CD14-positive monocyte (primary cell): ENCODE measurements at places on chromosomes 1 and 21. TPM values are rescaled to one million over a fixed set of nuclear protein-coding genes. Genes with fewer than 3 reads are reported as not detected.

The CYP4X1 gene
- not detected in 2 replicates for polyA plus RNA-seq

- H3K27me3 ChIP-seq: no peaks in the 10 kb centered on the region
- no peak for DNase-seq
- H3K27ac ChIP-seq: peak overlapping the region; percentile 65
- no peak overlapping the region for H3K4me3 ChIP-seq
- peaks cover 19% of the 10 kb centered on the region for H3K4me1 ChIP-seq
These were observed 5.4 kb upstream of the TOE1 start for GRCh38 chr1:45334308-45335245.

GRCh38 chr1:15283526-15283925 lies 36.5 kb downstream of the FHAD1 start:
- no peak for DNase-seq
- H3K36me3 ChIP-seq: no peaks in the 10 kb centered on the region
- H3K27ac ChIP-seq: no peak overlapping the region
- no peaks in the 10 kb centered on the region for H3K27me3 ChIP-seq
- no peak overlapping the region for H3K4me3 ChIP-seq
- no peaks in the 10 kb centered on the region for H3K4me1 ChIP-seq

GRCh38 chr21:15742694-15743093 lies 12.9 kb downstream of the USP25 start:
- peaks cover 15% of the 10 kb centered on the region for H3K36me3 ChIP-seq
- DNase-seq: no peak
- peak overlapping the region; percentile 6 for H3K27ac ChIP-seq
- peaks cover 14% of the 10 kb centered on the region for H3K4me1 ChIP-seq

The GPR61 gene
- polyA plus RNA-seq: not detected

The MYBPH gene
- 0.04 and 0.17 TPM in 2 replicates for polyA plus RNA-seq

DNA sequence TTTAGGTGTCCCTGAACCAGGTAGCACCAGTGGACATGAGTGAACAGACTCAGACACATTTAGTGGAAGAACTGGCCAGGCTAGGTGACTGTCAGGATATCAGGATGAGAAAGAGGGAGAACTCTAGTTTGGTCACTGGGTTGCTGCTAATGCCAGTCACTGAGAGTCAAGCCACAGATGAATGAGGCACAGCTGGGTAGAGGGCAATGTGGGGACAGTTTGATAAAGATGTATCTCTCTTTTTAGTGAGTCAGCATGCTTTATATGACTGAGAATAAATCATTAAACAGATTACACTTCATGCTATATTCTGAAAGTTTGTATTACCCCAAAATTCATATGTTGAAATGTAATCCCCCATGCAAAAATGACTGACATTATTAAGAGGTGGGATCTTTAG lies 87.1 kb downstream of the SELENOF start:
- H3K4me1 ChIP-seq: no peaks in the 10 kb centered on the region
- no peaks in the 10 kb centered on the region for H3K36me3 ChIP-seq
- H3K27ac ChIP-seq: no peak overlapping the region
- no peak overlapping the region for H3K4me3 ChIP-seq
- no peaks in the 10 kb centered on the region for H3K27me3 ChIP-seq

The NUP210L gene
- polyA plus RNA-seq: 0.03 TPM in 1 of 2 replicates, not detected in the other

GRCh38 chr21:36156815-36157670 lies at the start of gene DOP1B:
DOP1B (plus strand) TSS chr21:36156824; CDS start chr21:36164734, 7,910 bp downstream.
- DNase-seq: no peak
- H3K4me1 ChIP-seq: peaks cover 46% of the 10 kb centered on the region
- H3K4me3 ChIP-seq: peak within 1 kb of the TSS; percentile 90
- peaks cover 9% of the 10 kb centered on the region for H3K36me3 ChIP-seq

The SRRM1 gene
- polyA plus RNA-seq: 53.3 and 75.9 TPM in 2 replicates

- no peaks in the 10 kb centered on the region for H3K4me1 ChIP-seq
- no peak for DNase-seq
- H3K27ac ChIP-seq: no peak overlapping the region
- no peak overlapping the region for H3K4me3 ChIP-seq
These were observed 13.1 kb downstream of the CDCA8 start for GRCh38 chr1:37705399-37705798.

The C8A gene
- not detected for polyA plus RNA-seq

- H3K4me1 ChIP-seq: no peaks in the 10 kb centered on the region
- H3K36me3 ChIP-seq: no peaks in the 10 kb centered on the region
- no peak overlapping the region for H3K27ac ChIP-seq
- no peaks in the 10 kb centered on the region for H3K27me3 ChIP-seq
- H3K4me3 ChIP-seq: no peak overlapping the region
These were observed 62.3 kb downstream of the COL18A1 start for GRCh38 chr21:45467221-45467779.

DNA sequence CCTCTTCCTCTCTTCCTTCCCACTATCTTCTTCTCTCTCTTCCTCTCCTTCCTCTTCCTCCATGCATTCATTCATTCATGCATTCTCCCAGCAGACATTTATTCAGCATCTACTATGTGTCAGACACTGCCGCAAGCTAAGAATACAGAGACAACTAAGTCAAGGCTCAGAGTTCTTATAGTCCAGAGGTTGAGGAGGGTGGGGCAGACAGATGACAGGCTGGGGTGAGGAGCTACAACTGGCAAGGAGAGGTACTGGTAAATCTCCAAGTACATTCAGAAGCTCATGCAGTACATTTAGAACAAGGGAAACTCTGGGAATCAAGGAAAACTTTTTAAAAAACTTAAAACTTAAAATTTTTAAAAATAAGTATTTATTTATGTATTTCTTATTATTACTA lies 56.4 kb upstream of the FMOD start:
- peaks cover 57% of the 10 kb centered on the region for H3K4me1 ChIP-seq
- no peak for DNase-seq
- H3K27me3 ChIP-seq: no peaks in the 10 kb centered on the region

GRCh38 chr1:164361927-164362326 lies 197.1 kb upstream of the PBX1 start:
- no peak for DNase-seq
- no peak overlapping the region for H3K4me3 ChIP-seq

GRCh38 chr1:189336115-189337100 lies 1141.3 kb downstream of the BRINP3 start:
- no peaks in the 10 kb centered on the region for H3K4me1 ChIP-seq
- H3K27me3 ChIP-seq: no peaks in the 10 kb centered on the region
- H3K4me3 ChIP-seq: no peak overlapping the region
- no peak overlapping the region for H3K27ac ChIP-seq
- peak; percentile 2 for DNase-seq

The TMIGD3 gene
- polyA plus RNA-seq: 3.1 TPM

DNA sequence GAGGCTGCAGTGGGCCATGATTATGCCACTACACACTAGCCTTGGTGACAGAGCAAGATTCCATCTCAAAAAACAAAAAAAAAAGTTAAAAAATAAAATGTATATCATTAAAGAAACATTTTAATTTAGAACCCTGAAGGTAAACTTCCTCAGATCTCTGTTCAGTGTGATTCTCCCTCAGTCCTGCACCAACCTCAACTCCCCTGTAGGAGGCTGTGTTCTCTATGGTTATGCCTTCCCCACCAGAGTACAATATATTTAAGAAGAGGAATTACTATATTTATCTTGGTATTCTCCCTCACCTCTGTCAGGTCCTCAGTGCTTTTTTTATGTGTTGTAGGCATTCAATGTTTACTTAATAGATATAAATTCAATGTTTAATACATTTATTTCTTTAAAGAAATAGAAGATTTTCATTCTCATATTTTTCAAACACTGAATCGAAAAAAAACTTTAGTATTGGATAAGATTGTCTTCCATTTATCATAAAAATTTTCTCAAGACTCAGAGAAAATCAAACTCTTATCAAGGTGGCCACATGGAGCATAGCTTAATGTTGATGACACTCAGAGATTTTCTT lies 4.8 kb upstream of the LRRC8B start:
- H3K4me3 ChIP-seq: no peak overlapping the region
- no peaks in the 10 kb centered on the region for H3K36me3 ChIP-seq
- no peaks in the 10 kb centered on the region for H3K27me3 ChIP-seq

- no peak overlapping the region for H3K4me3 ChIP-seq
- no peak for DNase-seq
- peaks cover 26% of the 10 kb centered on the region for H3K27me3 ChIP-seq
- H3K36me3 ChIP-seq: no peaks in the 10 kb centered on the region
These were observed 17.1 kb upstream of the HDAC1 start for GRCh38 chr1:32274646-32275340.

DNA sequence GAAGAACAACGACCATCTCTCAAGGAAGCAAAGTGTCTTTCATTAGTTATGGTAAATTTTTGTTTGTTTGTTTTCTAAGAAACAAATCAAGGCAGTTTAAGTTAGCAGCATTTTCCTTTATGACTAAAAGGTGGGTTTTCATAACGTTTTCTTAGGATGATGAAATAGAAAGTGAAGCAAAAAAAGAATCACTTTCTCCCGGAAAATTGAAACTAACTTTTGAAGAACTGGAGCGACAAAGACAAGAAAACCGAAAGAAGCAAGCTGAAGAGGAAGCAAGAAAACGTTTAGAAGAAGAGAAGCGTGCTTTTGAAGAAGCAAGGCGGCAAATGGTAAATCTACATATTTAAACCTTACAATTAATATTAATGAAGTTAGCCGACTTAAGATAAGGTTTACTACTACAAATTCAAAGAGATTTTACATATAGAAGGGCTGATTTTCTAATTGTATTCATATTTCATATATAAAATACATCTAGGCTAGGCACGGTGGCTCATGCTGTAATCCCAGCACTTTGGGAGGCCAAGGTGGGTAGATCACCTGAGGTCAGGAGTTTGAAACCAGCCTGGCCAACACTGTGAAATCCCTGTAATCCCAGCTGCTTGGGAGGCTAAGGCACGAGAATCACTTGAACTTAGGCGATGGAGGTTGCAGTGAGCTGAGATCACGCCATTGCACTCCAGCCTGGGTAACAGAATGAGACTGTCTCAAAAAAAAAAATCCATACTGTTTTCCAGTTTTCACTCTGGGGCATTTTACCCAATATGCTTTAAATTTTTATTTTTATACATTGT lies 38.3 kb downstream of the NEXN start:
- H3K27ac ChIP-seq: peak overlapping the region; percentile 49
- H3K4me3 ChIP-seq: peak overlapping the region; percentile 58
- H3K27me3 ChIP-seq: no peaks in the 10 kb centered on the region

The PLEKHA6 gene
- polyA plus RNA-seq: not detected

DNA sequence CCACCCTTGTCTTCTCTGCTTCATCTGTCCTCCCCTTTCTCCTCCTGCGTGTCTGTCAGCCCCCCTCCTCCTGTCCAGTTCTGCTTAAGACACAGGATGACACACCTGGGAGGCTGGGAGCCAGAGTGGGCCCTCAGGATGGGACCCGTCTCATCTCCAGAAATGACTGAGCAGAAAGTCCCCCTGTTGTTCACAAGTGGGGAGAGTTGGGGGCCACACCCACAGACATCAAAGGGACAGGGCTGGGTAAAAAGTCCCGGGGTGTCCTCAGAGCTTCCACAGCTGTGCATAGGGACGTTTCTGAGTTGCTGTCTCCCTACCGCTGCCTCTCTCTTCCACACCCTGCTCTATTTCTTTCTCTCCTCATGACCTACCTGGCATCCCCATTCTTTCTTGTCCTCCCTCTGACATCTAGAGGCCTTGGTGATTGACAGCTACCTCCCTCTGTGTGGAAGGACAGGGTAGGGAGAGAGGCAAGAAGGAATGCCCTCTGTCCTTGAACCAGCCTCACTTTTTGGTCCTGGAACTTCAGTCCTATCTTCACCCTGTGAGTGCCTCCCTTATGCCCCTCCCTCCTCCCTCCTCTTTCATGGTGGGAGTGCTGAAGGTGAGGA lies 19.5 kb upstream of the SH2D2A start:
- H3K36me3 ChIP-seq: no peaks in the 10 kb centered on the region
- H3K4me3 ChIP-seq: no peak overlapping the region
- no peaks in the 10 kb centered on the region for H3K4me1 ChIP-seq
- peaks cover 27% of the 10 kb centered on the region for H3K27me3 ChIP-seq
- DNase-seq: no peak

DNA sequence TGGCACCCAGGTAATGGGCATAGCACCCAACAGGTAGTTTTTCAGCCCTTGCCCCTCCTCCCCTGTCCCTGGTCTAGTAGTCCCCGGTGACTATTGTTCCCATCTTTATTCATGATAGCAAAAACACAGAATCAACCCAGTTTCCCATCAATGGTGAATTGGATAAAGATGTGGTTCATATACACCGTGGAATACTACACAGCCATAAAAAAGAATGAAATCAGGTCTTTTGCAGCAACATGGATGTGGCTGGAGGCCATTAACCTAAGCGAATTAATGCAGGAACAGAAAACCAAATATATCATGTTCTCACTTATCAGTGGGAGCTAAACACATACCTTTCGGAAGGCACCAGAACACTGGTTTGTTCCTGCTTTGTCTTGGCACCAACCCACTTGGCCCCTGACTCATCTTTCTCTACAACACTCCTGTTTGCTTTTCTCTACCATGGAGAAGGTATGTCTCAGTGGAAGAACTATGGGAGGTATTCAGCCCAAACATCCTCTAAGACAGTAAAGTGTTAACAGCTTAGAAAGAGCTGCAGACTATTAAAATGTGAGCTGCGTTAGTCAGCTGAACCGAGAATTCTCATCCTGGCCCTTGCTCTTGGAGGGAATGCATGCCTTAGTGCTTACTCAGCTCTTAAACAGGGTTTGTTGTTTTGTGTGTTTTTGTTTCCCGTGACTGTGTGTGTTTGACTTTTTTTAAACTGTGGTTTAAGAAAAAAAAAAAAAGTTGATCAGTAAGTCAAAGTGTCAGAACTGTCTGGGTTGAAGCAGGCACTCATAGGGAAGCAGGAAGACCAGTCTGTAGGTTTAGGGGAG lies 203.0 kb downstream of the TOMM20 start:
- H3K27me3 ChIP-seq: no peaks in the 10 kb centered on the region
- H3K27ac ChIP-seq: no peak overlapping the region
- peak; percentile 51 for DNase-seq
- H3K36me3 ChIP-seq: no peaks in the 10 kb centered on the region
- no peak overlapping the region for H3K4me3 ChIP-seq

DNA sequence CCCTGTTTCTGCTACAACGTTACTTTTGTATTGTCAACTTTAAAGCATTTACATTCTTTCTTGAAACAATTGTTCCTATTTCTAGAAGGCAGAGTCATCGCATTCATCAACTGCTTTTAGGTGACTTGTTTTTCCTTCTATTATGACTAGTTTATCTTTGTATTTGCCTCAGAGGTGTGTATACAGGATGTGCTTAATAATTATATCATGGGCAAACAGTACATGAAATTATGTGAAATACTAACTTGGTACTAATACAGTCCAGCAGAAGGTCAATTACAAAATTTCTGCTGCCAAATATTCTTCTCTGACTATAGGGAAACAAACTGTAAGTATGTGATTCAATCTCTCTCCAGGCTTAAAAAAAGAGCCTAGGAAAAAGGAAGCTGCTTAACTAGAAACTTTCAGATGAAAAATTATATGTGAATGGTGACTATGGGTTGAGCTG lies 101.6 kb downstream of the C4BPA start:
- H3K4me1 ChIP-seq: peaks cover 8% of the 10 kb centered on the region
- H3K4me3 ChIP-seq: peak overlapping the region; percentile 57
- H3K27ac ChIP-seq: peak overlapping the region; percentile 88

- no peak overlapping the region for H3K4me3 ChIP-seq
- H3K27me3 ChIP-seq: peaks cover 2% of the 10 kb centered on the region
- no peak overlapping the region for H3K27ac ChIP-seq
- no peaks in the 10 kb centered on the region for H3K36me3 ChIP-seq
- no peaks in the 10 kb centered on the region for H3K4me1 ChIP-seq
- no peak for DNase-seq
These were observed 21.6 kb downstream of the AADACL4 start for GRCh38 chr1:12665511-12665910.

GRCh38 chr1:119136401-119136800 lies 4.1 kb downstream of the WARS2 start:
- DNase-seq: no peak
- no peak overlapping the region for H3K27ac ChIP-seq

The RIPK4 gene
- 0.09 TPM for polyA plus RNA-seq

GRCh38 chr1:201694608-201695335 lies 134.2 kb upstream of the IPO9 start:
- H3K27ac ChIP-seq: no peak overlapping the region
- H3K4me1 ChIP-seq: no peaks in the 10 kb centered on the region
- no peak for DNase-seq
